ENCODE measurements at places on chromosomes 7 and 10. TPM values are rescaled to one million over a fixed set of nuclear protein-coding genes. Genes with fewer than 3 reads are reported as not detected.

GRCh38 chr10:107280293-107280692 lies 115.8 kb upstream of the SORCS1 start:
- peak; percentile 17 for DNase-seq

GRCh38 chr10:126397640-126398382 lies 9.5 kb upstream of the ADAM12 start:
- peak; percentile 98 for DNase-seq

GRCh38 chr7:132464740-132465139 lies 111.5 kb downstream of the PLXNA4 start:
- peak; percentile 44 for DNase-seq

- DNase-seq = no peak
Observed at GRCh38 chr10:104308439-104308903, 29.8 kb downstream of the ITPRIP start.

Gene ZPBP
- total RNA-seq = not detected
